ENCODE measurements at places on chromosomes 1 and 21.

DNA sequence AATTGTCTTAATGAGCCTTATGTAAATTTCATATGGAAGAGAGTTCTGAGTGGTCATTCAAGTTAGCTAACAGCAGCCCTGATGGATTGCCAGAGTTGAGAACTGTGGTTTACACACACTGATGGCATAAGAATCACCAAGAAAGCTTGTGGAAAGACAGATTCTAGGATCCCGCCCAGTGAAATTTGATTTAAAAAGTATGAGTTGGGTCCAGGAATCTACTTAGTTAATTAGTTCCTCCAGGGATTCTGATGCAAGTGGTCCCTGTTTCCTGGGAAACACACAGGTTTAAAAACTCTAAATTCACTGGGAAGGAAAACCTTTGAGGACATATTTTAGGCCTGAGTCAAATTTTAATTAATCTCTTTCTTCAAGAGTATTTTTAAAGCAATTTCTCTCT, 144.3 kb downstream of the NTPCR start:
- no peak for ATAC-seq

DNA sequence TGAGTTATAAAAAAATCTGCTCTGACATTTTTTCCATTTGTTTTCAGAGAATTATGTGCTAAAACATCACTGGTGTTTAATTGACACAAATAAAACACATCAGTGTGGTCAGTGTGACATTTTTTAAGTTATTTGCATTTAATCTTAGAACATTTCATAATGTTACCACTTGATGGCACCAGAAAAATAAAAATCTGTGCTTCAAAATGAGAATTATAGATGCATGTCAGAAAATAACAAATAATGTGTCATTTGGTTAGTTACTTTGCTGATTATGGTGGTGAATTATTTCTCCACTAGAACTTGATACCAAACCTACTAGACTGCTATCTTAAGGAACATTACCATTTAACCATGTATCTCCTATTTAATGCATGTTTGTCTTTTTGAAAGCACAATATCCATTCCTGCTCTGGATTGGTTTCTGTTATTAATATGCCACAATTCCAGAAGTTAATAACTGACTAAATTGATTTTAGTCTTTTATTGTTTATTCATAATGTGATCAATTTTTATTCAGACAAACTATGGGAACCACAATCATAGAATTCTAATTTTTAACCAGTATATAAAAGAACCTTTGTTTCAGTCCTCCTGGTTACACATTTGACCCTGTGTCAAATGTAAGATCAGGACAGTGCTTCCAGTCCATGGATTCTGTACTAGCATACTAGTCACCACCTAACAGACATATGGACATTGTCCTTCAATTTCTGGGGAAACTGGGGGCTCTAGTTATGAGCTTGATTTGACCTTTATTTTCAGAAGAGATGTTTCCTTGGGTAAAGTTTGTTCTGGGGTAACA, 81.0 kb downstream of the RPS6KC1 start:
- no peak for ATAC-seq

GRCh38 chr1:55382806-55383305, 167.7 kb upstream of the USP24 start:
- no peak for ATAC-seq

DNA sequence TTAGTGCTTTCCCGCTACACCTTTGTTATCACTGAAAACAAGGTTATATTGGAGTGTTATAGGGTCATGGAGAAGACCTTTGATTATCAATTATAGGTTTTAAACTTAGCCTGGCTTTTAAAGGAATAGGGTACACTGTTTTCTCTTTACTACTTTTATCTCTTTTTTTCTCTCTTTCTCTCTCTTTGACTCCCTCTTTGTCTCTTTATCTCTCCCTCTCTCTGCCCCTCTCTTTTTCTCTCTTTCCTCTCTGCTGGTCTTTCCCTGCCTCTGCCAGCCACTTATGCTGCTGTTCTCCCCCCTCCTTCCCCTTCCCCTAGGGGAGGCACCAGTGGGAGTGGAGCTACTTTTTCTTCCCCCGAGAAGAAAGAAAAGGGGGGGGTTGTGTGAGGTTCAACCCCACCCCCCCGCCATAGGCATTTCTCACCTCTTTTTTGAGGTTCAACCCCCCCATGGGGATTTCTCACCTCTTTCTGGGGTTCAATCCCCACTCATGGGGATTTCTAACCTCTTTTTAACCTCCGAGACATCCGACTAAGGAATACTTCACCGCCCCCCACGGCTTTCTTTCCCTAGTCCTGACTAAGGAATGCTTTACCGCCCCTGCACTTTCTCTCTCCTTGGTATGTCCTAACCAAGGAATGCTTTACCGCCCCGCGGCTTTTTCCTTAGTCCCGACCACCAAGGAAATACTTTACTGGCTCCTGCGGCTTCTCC, 17.2 kb upstream of the ZBTB8B start:
- no peak for ATAC-seq

GRCh38 chr1:67978890-67979516, 71.4 kb downstream of the DIRAS3 start:
- no peak for ATAC-seq

GRCh38 chr21:34887725-34888568, 161.2 kb downstream of the RUNX1 start:
- ATAC-seq = peak; percentile 48
